Fibroblast of skin of scalp (primary cell): ENCODE measurements at places on chromosomes 1 and 21.

GRCh38 chr1:31936278-31936980 lies 1.7 kb downstream of the PTP4A2 start:
- no peak for DNase-seq

DNA sequence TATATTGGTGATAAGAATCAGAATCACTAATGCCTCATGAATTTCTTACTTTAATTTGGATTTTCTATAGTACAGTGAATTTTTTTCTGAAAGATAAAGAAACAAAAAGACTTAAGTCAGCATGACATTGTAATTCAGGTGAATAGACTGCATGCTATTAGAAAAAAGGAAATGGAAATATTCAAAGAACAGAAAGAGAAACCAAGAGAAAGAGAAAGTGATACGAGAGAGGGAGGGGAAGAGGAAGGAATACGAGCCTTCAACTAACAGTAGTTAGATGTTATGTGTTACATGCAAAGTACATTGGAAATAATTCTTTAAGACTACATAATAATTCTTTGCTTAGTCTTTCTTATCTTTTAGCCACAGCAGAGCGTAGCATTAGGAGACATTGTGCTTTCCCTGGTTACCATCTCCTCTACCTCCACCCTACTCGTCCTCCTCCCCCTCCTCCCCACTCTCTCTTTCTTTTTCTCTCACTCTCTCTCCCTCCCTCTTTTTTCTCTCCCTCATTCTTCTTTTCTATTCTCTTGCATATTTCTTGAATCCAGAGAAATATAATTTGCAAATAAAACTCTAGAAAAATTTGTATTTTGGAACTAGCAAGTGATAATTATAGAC lies 46.4 kb upstream of the ADGRL4 start:
- DNase-seq, result no peak

GRCh38 chr1:164774413-164774812 lies 215.4 kb downstream of the PBX1 start:
- DNase-seq, result no peak

DNA sequence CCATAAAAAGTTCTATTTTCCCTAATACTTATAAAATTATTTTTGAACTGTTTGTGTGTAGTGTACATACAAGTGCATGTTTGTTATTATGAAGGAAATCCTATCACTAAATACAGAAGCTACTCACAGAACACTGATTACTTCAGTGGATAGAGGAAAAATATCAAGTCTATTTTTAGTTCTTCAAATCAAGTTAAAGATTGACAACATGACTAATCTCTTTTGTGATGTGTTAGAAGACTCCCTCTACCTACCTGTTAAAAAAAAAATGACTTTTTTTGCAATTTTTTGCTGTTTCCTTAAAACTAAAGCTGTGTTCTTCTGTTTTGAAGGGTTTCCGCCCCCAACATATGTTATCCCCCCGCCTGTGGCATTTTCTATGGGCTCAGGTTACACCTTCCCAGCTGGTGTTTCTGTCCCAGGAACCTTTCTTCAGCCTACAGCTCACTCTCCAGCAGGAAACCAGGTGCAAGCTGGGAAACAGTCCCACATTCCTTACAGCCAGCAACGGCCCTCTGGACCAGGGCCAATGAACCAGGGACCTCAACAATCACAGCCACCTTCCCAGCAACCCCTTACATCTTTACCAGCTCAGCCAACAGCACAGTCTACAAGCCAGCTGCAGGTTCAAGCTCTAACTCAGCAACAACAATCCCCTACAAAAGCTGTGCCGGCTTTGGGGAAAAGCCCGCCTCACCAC lies 45.5 kb downstream of the NCF2 start:
- no peak for DNase-seq

DNA sequence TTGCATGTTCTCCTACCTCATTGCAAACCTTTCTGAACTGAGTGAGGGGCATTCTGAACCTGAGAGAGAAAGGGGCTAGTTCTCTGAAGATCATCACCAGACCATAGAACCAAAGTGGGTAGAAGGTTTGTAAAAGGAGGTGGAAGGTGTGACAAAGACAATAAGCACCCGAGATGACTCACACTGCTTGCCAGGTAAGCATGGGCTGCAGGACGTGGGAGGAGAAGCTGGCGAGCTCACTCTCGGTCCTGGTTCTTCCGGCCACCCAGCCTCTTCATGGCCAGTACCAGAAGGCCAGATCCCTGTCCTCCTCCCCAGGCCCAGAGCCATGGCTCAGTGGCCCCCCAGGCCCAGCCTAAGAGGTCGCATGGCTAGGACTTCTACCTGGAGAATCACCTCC lies 128.3 kb downstream of the TMEM53 start:
- no peak for DNase-seq

DNA sequence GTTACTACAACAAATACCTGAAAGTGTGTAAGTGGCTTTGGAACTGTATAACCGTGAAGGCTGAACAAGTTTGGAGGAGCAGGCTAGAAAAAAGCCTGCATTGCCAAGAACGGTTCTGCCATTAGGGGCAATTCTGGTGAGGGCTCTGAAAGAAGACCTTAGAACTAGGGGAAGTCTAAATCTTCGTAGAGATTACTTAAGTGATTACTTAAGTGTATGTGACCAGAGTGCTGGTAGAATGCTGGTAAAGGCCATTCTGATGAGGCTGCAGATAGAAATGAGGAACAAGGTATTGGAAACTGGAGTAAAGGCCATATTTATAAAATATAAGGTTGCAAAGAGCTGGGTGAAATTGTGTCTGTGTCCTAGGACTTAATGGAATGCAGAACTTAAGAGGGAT lies 158.0 kb downstream of the CLIC6 start:
- DNase-seq, result no peak

- DNase-seq, result no peak
These were observed 11.6 kb downstream of the PABPC4 start for GRCh38 chr1:39564941-39565340.

DNA sequence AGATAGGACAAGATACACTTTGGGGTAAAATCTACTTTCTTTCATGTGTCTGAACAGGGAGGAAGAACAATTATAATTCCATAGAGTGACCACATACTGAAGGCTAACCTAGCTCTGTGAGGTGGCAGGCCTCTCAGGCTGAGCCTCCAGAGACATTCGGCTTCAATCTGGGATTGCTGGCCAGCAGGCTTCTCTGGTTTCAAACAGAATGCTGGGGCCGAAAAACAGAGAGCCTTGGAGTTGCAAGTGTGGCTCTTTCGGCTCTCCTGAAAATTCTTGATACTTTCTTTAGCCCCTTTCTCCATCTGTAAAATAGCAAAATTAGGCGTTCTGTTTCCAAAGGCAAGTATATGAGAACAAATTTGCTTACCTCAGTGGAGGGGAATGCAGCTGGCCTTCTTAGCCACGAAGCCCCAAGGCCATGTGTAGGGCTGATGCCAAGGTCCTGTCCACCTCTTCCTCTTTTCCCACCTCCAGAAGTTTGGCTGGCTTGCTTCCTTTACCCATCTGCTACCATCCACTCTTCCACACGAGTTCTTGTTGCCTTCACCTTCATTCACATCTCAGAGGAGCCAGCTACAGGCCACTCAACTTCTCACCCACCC lies 30.0 kb upstream of the UBE2U start:
- no peak for DNase-seq

DNA sequence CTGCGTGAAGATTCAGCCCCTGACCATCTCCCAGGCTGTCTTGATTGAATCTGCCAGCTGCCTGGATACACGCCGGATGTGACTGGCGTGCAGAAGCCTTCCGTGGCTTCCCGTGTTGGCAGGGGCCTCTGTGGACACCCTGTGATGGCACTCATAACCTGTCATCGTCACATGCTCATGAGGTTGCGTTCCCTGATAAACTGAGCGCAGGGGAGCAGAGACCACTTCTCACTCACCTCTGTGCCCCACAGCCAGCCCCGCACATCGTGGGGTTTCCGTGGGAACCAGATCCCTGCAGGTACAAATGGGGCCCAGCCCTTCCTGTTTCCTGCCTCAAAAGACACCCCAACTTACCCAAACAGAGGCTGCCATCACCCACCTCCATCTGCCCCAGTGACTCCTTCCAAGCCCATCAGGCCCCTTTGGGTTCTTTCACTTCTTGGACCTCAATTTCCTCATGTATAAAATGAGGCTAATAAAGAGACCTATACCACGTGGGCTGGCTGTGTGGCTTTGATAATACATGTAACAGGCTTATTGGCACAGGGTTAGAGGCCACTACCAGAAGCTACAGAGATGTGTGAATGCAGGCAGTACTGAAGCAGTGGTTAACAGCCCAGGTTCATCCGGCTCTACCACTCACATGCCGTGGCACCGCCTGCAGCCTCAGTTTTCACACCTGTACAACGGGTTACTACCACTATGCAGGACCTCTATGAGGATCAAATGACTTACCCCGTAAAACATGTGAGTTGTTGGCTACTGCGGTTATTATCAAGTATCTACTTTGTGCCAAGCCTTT lies 23.6 kb downstream of the HTR6 start:
- DNase-seq, result no peak

- DNase-seq, result no peak
These were observed 403.9 kb downstream of the PCP4 start for GRCh38 chr21:40271164-40271563.

DNA sequence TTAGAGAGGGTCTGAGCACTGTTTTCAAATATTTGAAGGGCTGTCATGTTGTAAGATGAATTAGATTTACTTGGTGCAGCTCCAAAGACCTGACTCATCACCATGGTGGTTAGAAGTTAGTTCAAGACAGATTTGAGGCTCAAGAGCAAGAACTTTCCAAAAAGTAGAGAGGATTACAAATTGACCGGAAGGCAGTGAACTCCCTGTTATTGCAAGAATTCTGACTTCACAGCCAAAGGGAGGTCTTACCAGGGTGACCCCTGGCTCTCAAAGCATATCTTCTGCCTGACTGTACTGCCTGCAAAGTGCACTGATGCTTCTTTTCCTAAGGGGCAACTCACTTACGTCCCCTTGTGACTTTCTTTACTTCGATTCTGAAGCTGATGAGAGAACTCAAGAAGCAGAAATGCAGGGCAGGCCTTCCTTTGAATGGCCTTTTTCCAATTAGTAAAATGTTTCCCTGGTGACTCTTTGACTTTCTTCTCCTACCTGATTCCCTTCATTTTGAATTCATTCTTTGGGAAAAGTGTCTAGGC lies 86.4 kb downstream of the NAV1 start:
- DNase-seq, result peak; percentile 97

DNA sequence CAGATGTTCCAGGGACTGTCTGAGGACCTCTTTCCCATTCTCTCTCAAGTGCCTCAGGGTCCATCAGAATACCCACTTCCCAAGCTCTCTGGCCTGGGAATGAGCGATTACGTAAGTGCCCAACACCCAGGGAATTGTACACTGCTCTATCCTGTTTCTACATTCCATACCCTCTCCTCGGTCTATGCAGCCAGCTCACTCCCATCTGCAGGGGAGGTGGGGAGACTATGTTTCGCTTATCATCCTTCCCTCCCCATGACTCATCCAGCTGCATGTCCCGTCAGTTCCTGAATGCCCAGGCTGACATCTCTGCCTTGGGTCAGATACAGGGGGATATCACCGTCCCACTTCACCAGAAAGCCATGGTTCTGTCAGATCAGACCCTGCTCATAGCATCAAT lies 34.5 kb upstream of the CD1D start:
- DNase-seq, result peak; percentile 9

- no peak for DNase-seq
These were observed 2.0 kb downstream of the SYDE2 start for GRCh38 chr1:85198864-85199263.

GRCh38 chr1:197234581-197234980 lies 33.5 kb upstream of the CRB1 start:
- no peak for DNase-seq

- DNase-seq, result no peak
These were observed 133.4 kb upstream of the LYPLAL1 start for GRCh38 chr1:219040291-219040690.

- DNase-seq, result no peak
These were observed 41.3 kb upstream of the DHCR24 start for GRCh38 chr1:54928327-54928726.

- DNase-seq, result no peak
These were observed 21.6 kb upstream of the PINK1 start for GRCh38 chr1:20611652-20612051.

GRCh38 chr1:199821029-199821779 lies 206.3 kb upstream of the NR5A2 start:
- DNase-seq, result no peak

DNA sequence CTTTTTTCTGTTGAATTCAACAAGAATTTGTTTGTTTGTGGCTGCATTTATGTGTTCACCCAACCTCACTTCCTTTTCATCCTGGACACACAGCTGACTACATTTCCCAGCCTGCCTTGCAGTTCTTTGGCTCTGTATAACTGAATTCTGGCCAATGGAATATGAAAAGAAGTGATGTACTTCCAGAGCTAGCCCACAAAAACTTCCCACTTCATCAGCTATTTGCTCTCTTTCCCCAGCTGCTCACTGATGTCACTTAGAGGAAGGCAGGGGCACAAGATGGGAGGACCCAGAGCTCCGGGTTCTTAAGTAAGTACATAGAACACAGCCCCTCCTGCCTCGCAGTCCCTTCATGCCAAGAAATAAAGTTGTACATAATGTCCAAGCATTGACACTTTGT lies 235.0 kb upstream of the FGGY start:
- DNase-seq, result peak; percentile 91

DNA sequence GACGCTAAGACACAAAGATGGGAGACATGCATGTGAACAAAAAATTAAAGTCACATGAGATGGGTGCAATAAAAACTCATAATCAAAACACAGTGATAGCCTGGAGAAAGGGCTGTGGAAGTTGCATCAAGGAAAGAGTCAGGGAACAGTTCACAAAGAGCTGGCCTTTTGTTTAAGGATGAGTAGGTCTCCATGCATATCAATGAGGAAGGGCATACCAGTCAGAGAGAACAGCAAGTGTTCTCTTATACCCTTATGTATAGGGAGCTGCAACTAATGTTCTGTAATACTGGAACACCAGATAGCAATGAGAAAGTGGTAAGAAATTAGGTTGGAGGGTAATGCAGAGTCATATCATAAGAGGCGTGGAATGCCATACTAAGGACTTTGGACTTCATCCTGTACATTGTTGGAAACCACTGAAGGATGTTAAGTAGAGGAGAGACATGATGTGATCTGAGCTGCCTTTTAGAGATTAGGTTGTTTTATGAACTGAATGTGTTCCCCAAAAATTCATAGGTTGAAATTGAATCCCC lies 46.7 kb upstream of the SAMD13 start:
- no peak for DNase-seq

GRCh38 chr1:35883635-35884101 lies 659 bp downstream of the AGO1 start:
- peak; percentile 20 for DNase-seq

DNA sequence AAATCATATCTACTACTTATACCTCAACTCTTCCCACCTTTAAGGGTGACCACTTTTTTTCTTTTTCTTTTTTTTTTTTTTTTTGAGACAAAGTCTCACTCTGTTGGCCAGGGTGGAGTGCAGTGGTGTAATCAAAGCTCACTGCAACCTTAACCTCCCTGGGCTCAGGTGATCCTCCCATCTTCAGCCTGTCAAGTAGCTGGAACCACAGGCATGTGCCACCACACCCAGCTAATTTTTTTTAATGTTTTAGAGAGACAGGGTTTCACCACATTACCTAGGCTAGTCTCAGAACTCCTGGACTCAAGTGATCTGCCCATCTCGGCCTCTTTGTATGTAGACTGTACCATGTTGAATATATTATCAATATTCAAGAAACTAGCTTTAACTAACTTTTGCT lies 39.4 kb downstream of the NRDC start:
- DNase-seq, result no peak
